ENCODE measurements at places on chromosomes 6 and 20. TPM values are rescaled to one million over a fixed set of nuclear protein-coding genes. Genes with fewer than 3 reads are reported as not detected.

Gene ZBP1
- 0.74 TPM for total RNA-seq

GRCh38 chr20:43658069-43658722 lies 8.7 kb upstream of the MYBL2 start:
- no peaks in the 10 kb centered on the region for H3K27me3 ChIP-seq
- peaks cover 19% of the 10 kb centered on the region for H3K4me1 ChIP-seq
- H3K4me3 ChIP-seq, result peak overlapping the region; percentile 71
- no peak overlapping the region for H3K27ac ChIP-seq
- no peak for DNase-seq

GRCh38 chr20:16476032-16476431 lies 97.2 kb downstream of the KIF16B start:
- H3K36me3 ChIP-seq, result no peaks in the 10 kb centered on the region
- no peaks in the 10 kb centered on the region for H3K27me3 ChIP-seq
- H3K27ac ChIP-seq, result no peak overlapping the region
- H3K4me1 ChIP-seq, result peaks cover 8% of the 10 kb centered on the region
- no peak overlapping the region for H3K4me3 ChIP-seq

GRCh38 chr6:105880030-105880492 lies 206.1 kb upstream of the PRDM1 start:
- peak overlapping the region; percentile 25 for H3K4me3 ChIP-seq
- H3K27me3 ChIP-seq, result no peaks in the 10 kb centered on the region
- H3K27ac ChIP-seq, result peak overlapping the region; percentile 64
- no peaks in the 10 kb centered on the region for H3K36me3 ChIP-seq
- no peaks in the 10 kb centered on the region for H3K4me1 ChIP-seq

Gene PRL
- total RNA-seq, result not detected

Gene OR2B6
- not detected for total RNA-seq

Gene ECT2L
- not detected for total RNA-seq

- H3K27me3 ChIP-seq, result no peaks in the 10 kb centered on the region
- H3K27ac ChIP-seq, result no peak overlapping the region
- H3K4me3 ChIP-seq, result no peak overlapping the region
- no peaks in the 10 kb centered on the region for H3K36me3 ChIP-seq
- no peaks in the 10 kb centered on the region for H3K4me1 ChIP-seq
These were observed 11.0 kb upstream of the HIVEP1 start for GRCh38 chr6:12001004-12001705.

Measured in vagina (tissue), 2 donors.